ENCODE measurements at places on chromosomes 4 and X.

GRCh38 chr4:183553601-183554345, 48.9 kb downstream of the ING2 start:
- DNase-seq = no peak

- no peak for DNase-seq
Measured at GRCh38 chr4:139950568-139950967, 203.4 kb downstream of the MAML3 start.

DNA sequence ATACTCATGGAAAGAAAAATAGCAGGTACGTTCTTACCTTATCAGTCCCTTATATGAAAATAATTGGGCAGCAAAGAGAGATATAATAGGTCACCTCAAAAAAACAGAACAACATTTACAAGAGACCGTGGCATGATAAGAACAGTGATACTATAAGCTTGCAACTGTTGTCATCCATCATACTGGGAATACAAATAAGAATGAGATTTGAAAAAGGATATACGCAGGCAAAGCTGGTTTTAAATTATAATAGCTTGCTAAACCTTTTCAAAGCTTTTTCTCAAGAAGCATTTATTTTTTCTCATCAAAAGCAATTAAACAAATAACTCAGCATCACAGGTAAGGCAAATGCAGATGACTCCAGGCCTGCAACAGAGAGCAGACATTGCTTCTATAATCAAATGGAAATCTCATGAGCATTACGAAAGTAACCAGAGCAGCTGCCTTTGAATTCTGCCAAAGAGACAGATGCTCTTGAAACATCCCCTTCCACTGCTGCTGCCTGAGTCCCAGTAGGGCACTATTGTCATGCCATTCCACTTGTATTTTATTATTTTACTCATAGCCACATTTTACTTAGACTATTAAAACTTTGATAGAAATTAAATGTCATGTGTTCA, 620.6 kb upstream of the GNPDA2 start:
- DNase-seq = no peak

DNA sequence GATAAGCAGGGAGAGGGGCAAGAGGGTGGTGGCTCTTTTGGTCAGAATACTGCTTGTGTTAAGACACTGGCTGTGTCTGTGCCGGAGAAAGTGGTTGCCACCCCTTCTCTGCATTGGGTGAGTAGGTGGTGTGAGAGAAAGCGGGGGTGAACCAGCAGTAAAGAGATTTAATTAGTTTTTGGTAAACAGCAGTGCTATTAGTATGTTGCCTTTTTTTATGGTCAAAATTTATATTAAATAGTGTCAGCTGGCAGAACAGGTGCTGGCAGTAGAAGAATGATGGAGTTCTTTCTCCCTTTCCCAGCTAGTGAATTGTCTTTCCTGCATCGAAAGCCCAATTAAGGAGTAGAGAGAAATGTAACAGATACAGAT, 181.6 kb downstream of the LARP7 start:
- no peak for DNase-seq

DNA sequence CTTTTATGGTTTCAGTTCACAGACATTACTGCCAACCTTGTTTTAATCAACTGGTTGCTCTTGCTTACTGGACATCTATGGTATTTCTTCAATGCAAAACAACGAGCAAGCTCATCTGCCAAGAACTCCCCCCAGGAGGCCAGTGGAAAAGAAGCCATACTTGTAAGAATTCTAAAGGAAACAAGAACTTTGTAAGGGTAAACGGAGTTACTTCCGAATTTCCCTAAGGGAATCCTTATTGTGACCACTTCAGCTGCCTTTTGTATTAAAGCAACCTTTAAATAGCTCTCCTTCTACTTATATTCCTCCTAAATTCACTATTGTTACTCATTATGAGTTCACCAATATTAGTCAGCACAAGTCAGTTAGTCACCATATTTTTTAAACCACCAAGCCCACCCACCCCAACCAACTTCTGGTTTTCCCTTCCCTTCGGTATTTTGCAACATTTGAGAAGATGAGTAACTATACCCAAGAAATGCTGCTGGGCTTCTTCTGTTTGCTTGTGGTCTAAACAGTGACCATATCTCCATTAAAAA, 602.8 kb upstream of the DIPK2B start:
- DNase-seq = no peak

DNA sequence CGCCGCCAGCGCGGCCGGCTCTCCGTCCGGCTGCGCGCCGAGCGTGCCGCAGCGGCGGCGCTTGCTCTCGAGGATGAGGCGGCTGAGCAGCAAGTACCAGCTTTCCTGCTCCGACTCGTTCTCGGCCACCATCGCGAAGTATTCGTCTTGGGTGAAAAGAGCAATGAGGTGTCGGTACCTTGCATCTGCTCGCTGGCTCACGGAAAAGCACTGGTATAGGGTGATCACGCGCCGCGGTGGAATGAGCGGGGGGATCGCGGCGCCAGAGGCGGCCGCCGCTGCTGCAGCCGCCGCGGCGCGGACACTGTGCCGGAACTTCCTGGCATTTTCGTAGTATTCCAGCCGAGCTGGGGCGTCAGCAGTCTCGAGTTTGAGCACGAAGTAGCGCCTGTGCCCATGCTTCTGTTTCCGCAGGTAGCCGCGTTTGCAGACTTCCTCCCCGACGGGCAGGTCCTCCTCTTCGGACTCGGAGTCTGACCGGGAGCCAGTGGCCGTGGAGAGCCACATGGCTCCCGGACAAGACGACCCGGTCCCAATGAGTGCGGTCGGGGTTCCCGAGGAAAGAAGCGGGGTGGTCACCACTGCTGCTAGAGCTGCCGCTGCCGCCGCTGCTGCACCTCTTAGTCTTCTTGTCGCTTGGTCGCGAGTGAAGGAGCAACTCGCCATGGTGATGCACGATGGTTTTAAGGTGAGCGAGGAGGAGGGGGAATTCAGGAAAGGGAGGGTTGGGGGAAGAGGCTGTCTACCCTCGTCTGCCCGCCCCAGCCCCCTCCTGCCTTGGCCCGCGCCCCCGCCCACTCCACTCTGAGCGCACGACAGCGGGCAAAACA, 469 bp downstream of the IRS4 start:
- DNase-seq = no peak

DNA sequence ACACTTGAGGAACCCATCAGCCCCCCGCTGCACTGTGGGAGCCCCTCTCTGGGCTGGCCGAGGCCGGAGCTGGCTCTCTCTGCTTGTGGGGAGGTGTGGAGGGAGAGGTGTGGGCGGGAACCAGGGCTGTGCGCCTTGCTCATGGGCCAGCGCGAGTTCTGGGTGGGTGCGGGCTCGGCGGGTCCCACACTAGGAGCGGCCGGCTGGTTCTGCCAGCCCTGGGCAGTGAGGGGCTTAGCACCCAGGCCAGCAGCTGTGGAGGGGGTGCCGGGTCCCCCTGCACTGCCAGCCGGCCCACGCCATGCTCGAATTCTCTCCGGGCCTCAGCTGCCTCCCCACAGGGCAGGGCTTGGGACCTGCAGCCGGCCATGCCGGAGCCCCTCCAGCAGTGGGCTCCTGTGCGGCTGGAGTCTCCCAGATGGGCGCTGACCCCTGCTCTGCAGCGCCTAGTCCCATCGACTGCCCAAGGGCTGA, 430.2 kb downstream of the FAT4 start:
- no peak for DNase-seq

DNA sequence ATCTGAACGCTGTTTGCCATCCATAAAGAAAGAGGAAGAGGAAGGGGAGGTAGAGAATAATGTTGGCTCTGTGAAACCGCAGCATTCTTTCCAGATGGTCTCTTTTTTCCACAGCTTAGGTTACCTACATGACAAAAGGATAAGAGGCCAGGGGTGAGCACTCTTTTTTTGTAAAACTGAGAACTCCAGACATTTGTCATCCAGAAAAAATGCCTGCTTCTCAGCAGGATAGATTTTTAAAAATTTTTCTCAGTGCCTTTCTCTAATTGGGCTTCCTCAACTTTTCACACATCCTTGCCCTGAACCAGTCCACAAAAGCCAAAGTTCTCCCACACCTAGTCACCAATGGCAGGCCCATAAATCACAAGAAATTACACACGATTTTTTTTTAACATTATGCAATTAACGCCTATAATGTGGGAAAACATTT, 158.1 kb upstream of the TENM3 start:
- DNase-seq = no peak

- DNase-seq = no peak
Measured at GRCh38 chr4:188117631-188118324, 8.4 kb upstream of the TRIML2 start.

GRCh38 chr4:180500154-180500553, 1743.0 kb upstream of the TENM3 start:
- DNase-seq = no peak

- no peak for DNase-seq
Measured at GRCh38 chr4:91958596-91958995, 345.2 kb upstream of the GRID2 start.

GRCh38 chrX:56729152-56729850, at the start of gene NBDY:
TSS of gene NBDY (plus strand) at chrX:56729243. CDS start at chrX:56729354, 111 bp downstream.
- DNase-seq = peak; percentile 46

- no peak for DNase-seq
Measured at GRCh38 chrX:44945736-44946135, 72.7 kb downstream of the KDM6A start.

GRCh38 chr4:13528821-13529127, 15.5 kb downstream of the NKX3-2 start:
- no peak for DNase-seq

GRCh38 chr4:69858690-69859089, 1.3 kb downstream of the SULT1E1 start:
- DNase-seq = no peak

DNA sequence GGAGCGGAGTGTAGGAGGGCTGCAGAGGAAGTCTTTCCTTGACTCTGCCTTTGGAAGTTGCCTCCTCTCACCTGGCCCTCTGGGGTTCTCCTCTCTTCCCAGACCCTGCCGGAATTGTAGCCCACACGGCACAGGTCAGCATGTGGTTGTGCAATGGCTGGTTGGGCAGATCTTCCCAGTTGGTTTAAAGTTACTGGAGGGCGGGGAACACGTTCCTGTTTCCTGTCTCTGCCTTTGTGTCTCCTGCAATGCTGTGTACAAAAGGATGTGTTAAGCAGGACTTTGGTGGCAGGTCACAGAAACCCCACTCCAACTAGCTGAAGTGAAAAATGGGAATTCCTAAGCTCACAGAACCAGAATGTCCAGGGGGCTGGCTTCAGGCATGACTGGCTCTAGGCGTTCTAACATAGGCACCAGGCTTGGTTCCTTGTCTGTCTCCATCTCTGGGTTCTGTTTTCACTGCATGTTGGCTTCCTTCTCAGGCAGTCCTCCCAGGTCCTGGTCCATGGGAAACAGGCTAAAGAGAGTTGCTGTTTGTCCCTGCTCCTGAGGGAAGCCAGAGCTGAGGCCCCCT, 19.9 kb downstream of the SORCS2 start:
- DNase-seq = no peak

- DNase-seq = no peak
Measured at GRCh38 chrX:100083211-100083610, 326.9 kb downstream of the PCDH19 start.

- no peak for DNase-seq
Measured at GRCh38 chrX:24298191-24298590, 15.7 kb downstream of the SUPT20HL2 start.

GRCh38 chr4:23938796-23939195, 48.9 kb upstream of the PPARGC1A start:
- DNase-seq = no peak

DNA sequence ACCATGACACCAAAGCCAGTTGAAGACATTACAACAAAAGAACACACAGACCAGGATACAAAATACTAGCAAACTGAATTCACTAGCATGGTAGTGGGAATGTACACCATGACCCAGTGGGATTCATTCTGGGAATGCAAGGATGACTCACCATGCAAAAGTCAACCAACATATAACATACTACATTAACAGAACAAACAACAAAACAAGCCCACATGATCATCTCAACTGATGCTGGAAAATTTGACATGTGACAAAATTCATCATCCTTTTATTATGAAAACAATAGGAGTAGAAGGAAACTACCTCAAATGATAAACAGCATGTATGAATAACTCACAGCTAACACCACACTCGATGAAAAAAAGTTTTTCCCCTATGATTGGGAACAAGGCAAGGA, 190.2 kb downstream of the DCLK2 start:
- no peak for DNase-seq

- no peak for DNase-seq
Measured at GRCh38 chr4:158236304-158237030, 26.2 kb downstream of the TMEM144 start.

DNA sequence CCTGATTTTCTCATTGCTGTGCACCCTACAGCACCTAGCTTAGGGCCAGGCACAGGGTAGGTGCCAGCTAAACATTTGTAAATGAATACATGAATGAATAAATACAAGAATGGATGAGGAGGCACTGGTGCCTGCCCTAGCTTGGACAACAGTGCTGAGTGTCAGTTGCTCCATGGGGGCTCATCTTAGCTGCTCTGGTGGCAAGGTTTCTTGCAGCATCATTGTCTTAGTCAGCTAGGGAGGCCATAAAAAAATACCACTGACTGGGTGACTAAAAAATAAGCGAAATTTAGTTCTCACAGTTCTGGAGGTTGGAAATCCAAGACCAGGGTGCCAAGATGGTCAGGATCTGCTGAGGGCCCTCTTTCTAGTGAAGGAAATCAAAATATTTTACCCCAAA, 31.2 kb downstream of the TMEM31 start:
- no peak for DNase-seq

GRCh38 chr4:177051473-177052060, 258.1 kb upstream of the NEIL3 start:
- DNase-seq = no peak

DNA sequence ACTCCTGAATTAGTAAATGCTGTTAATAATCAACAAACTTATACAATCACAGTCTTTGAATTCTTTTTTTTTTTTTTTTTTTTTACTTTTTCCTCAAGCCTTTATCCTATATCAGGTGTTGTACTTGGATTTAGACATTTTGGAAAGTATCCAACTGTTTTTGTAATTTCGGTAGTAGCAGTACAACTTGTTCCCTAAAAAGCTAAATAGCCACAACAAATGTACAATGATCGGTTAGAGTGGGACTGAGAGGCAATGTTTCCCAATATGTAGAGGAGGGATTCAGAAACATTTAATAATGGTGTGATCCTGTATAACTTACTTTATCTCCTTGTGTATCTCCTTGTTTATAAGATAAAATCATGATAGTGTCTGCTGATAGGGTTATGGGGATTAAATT, 343.1 kb downstream of the GRID2 start:
- no peak for DNase-seq

GRCh38 chrX:29940750-29941149, 274.6 kb upstream of the MAGEB2 start:
- no peak for DNase-seq

DNA sequence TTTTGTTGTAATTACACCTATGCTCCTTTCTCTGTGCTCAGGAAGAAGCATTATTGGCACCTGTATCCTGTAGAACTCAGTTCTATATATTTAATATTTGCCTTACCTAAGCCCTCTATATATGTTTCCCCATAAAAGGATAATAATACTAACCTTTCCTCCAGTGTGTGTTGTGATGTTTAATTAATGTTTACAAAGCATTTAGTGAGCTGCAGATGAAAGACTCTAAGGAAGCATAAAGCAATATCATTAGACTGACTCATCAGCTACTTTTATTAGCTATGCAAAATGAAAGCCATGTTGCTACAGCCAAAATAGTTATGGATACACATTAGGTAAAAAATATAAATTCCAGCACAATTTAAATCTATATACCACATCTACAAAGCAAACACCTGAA, 93.6 kb upstream of the PTPN13 start:
- no peak for DNase-seq
